Stimulated activated CD4-positive, alpha-beta T cell treated with anti-CD3 and anti-CD28 coated beads, TNF-alpha, amount 100 ng/mL, for 1 hour (primary cell): ENCODE measurements at places on chromosomes 12 and 14.

GRCh38 chr12:88638966-88639760 is 58.9 kb upstream of the KITLG start:
- no peak for DNase-seq

DNA sequence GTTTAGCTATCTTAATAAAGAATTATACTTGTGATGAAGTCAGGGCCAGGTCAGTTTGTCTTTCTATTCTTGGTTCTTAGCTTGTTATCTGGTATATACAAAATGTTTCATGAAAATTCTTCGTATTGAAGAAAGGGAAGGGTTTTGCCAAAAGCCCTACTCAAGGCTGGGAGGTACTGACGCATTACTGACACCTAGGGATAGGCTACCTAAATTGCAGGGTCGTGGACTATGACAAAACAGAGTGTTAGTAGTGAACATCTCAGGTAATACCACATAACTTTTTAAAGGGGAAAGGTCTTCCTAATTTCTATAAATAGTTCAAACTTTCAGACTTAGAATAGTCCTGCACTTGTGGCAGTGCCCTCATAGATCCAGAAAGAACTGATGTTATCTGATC is 246.3 kb downstream of the RGS6 start:
- no peak for DNase-seq

- no peak for DNase-seq
Measured at GRCh38 chr14:51006781-51007211, 62.5 kb upstream of the PYGL start.

- DNase-seq: no peak
Measured at GRCh38 chr12:70354787-70355186, 11.3 kb upstream of the KCNMB4 start.

DNA sequence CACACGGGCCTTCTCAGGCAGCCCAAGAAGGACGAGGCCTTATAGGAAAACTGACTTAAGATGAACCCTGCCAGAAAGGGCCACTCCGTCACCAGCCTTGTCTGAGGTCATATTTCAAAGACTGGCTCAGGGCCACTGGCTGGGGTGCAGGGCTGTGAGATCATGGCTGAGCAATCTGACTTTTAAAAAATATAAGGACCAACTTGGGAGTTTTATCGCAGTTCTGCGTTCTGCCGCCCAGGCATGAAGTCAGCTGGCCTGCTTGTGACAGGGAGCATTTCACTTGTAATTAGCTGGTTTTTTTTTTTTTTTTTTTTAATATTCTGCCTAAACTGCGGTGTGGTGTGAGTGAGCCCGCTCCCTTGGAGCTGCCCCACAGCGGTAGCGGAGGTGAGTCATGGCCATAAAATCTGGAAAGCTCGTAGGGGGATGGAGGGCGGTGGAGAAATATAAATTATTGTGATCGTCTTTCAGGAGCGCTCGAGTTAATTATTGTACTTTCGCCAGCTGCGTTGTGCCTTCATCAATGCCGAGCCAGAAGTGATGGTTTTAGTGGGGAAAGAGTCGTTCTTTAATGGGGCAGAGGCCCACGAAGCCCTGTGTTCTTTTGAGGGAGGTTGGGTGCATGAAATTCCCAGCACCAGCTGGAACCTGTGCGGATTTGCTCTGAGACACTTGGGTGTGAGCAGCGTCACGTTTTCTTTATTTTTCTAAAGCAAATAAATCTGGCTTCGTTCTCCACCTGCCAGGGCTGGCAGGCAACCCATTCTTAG is 231.9 kb downstream of the C12orf75 start:
- DNase-seq: no peak

GRCh38 chr12:49553512-49554088 is 14.3 kb downstream of the MCRS1 start:
- DNase-seq: no peak

GRCh38 chr12:6340032-6340638 is 1.7 kb downstream of the TNFRSF1A start:
- DNase-seq: no peak

- DNase-seq: no peak
Measured at GRCh38 chr14:75426332-75427125, 1.3 kb upstream of the JDP2 start.

DNA sequence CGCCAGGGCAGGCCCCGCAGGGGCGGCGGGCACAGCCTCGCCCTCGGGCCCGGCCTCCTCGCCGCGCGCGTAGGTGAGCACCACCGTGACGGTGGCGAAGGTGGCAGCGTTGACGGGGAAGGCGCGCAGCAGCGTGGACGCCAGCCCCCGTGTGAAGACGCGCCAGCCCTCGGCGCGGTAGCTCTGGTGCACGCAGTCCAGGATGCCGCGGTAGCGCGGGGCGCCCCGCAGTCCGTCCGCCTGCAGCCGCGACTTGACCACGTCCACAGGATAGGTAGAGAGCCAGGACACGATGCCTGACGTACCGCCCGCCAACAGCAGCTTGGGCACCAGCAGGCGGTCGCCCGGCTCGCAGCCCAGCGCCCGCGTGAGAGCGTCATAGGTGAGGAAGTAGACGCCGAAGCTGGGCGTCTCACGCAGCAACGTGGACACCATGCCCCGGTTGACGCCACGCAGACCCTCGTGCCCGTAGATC is 13.9 kb downstream of the SLC25A29 start:
- no peak for DNase-seq

- no peak for DNase-seq
Measured at GRCh38 chr12:49902399-49903350, 1.0 kb downstream of the FAIM2 start.

- DNase-seq: no peak
Measured at GRCh38 chr12:12964255-12964654, 12.3 kb upstream of the GPRC5D start.

GRCh38 chr12:121227294-121227693 is 17.4 kb downstream of the P2RX4 start:
- DNase-seq: no peak

GRCh38 chr14:60348211-60348610 is 99.2 kb downstream of the PPM1A start:
- no peak for DNase-seq

- no peak for DNase-seq
Measured at GRCh38 chr12:14332482-14332881, 33.0 kb upstream of the ATF7IP start.

DNA sequence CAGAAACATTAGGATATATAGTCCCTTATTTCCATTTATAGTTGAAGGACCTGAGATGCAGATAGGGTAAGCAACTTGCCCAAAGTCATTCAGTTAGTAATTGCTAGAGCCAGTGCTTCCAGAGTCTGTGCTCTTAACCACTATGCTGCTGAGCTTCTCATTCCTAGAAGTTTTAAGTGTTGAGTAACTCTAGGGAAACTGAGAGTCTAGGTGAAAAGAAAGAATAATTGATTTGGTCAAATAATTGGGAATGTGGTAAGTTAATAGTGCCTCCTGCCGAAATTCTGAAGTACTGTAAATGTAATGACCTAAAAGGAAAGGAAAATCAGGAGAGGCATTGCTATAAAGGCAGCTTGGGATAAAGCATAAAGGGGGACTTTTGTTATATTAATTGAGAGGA is 14.1 kb downstream of the PYROXD1 start:
- no peak for DNase-seq

DNA sequence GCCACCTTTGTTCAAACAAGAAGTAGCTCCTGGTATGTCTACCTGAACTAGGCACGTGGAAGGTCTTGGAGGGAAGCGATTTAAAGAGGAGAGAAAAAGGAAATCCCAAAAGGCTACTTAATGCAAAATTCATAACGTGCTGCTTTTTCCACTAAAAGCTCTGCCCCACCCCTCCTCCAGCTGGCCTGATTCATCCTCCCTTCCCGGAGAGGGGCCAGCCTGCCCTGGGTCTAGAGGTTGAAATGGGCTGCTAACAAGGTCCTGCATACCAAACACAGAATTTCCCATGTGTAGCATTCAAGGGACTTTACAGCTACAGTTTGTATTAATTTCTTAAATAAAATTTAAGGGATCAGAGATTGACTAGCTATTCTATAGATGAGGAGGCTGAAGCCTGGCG is 83.2 kb downstream of the KNTC1 start:
- DNase-seq: no peak

- DNase-seq: no peak
Measured at GRCh38 chr14:24875203-24875838, 174.6 kb downstream of the STXBP6 start.

DNA sequence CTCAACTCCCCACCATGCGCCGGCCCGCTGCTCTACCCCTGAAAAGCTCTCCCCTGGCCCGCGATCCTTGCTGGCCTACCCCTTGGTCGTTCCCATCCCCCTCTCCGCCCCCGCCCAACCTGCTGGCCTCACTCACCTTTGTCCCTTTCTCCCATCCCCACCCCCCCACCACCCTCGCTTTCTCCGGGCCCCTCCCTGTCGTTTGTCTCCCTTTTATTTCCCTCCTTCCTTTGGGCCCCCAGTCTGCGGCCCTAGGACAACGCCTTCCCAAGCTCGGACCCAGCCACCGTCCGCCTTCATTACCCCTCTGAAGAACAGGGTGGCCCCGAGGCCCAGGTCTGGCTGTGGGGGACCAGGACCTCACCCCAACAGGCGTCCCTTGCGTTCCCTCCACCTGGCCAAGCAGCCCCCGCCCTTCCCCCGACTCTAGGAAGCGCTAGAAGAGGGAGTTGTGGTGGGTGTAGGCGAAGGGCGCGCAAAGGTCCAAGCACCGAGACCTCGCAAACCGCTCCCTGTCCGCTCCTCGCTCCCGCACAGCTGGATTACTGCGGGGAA is 6.9 kb upstream of the SLC7A7 start:
- DNase-seq: no peak
